ENCODE measurements at places on chromosomes 7 and 10. TPM values are rescaled to one million over a fixed set of nuclear protein-coding genes. Genes with fewer than 3 reads are reported as not detected.
A peak's percentile ranks its signal among the peaks of the same experiment; 100 is the strongest.

PILRB gene
- 11.3 TPM for total RNA-seq

DNA sequence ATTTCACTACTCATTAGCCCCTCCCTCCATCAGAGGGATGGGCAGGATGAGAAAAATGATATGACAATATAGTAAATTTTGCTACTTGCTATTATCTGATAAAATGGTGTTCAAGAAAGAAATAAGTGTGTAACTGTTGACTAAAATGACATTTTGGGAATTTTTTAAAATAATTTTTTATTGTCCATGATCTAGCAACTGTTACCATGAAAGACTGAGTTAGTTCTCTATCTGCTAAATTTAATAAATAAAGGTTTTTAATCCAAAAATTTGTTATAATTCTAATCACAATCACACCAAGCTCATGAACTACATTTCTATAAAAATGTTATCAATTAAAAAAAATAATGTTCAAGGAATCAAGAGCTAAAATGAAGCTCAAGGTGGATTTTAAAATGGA is 28.7 kb upstream of the EPC1 start:
- no peak for DNase-seq

DNA sequence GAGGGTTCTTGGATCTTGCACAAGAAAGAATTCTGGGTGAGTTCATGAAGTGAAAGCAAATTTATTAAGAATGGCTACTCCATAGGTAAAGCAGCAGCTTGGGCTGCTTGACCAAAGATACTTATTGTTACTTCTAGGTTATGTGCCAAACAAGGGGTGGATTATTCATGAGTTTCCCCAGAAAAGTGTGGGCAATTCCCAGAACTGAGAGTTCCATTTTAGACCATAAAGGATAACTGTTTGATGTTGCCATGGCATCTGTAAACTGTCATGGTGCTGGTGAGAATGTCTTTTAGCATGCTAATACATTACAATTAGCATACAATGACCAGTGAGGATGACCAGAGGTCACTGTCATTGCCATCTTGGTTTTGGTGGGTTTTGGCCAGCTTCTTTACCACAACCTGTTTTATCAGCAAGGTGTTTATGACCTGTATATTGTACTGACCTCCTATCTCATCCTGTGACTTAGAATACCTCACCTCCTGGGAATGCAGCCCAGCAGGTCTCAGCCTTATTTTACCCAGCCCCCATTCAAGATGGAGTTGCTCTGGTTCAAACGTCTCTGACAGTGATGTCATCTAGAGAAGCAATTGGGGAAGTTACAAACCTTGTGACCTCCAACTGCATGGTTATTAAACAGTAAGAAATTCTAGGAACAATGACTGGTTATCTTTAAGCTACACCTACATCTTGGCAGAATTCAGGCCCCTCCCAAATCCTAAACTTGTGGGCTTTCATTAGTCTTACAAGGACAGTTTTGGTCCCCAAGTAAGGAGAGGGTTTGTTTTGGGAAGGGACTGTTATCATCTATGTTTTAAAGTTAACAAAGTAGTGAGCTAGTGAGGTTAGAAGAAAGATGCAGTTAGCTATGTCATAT is 48.0 kb upstream of the INHBA start:
- DNase-seq, result no peak

GRCh38 chr10:62873866-62874265 is 57.7 kb upstream of the EGR2 start:
- DNase-seq, result no peak

- no peak for DNase-seq
These were observed 80.8 kb upstream of the NPVF start for GRCh38 chr7:25308906-25309705.

HPSE2 gene
- not detected for total RNA-seq

GRCh38 chr10:130109796-130110245 is 809 bp downstream of the C10orf143 start:
- DNase-seq, result peak; percentile 68

- DNase-seq, result no peak
These were observed 12.8 kb upstream of the CNNM1 start for GRCh38 chr10:99316374-99316773.

CEP55 gene
- total RNA-seq, result 0.29 TPM

- no peak for DNase-seq
These were observed 131.3 kb upstream of the NPVF start for GRCh38 chr7:25359471-25360059.
